Amygdala (tissue), 56 donors: ENCODE measurements at places on chromosomes 5 and 9.

- no peak for DNase-seq
Measured at GRCh38 chr9:132970324-132971062, 8.0 kb upstream of the GFI1B start.

- no peak for DNase-seq
Measured at GRCh38 chr5:128632264-128632663, 94.2 kb upstream of the FBN2 start.

DNA sequence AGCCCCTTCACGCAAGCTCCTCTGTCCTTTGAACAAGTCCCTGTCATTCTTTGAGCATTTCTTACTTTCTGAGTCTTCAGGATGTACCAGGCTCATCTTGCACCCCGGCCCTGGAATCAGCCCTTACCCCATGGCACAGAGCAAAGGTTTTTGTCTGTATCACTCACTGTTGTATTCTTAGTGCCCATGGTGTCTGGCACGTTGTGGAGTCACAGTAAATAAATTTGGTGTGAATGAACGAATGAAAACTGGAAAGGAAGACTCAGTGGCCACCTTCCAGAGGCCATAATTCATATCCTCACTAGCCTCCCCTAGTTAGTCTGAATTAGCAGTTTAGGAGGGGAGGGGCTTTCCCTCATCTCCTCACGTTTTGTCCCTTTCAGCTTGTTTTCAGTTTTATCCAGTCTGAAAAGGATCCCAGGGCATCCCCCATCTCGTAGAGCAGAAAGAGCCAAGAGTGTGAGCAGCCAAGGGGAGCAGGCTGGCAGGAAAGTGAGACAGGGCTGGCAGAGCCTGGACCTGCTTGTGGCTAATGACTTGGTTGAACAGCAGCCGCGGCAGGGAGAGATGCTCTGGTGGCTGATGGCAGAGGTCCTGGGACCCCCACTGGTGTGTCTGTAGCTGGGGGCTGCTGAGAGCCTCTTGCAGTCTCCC, 42.7 kb downstream of the ZNF618 start:
- DNase-seq, result no peak

DNA sequence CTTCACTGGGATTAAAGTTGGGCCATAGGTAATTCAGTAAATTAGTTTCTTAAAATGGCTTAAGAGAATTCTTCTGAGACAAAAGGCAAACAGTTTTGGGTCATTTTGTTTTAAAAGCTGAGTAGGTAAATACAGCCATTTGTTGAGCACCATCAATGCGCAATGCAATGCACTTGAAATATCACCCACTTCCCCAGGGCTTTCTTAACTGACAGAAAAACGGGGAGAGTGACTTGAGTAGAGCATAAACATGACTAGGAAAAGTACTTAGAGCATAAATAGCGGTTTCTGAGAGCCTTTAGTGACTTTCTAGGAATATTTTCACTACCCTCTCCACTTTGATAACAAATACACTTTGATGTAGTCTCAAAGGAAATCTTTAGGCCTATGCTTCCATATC, 27.2 kb downstream of the MLANA start:
- DNase-seq, result no peak

DNA sequence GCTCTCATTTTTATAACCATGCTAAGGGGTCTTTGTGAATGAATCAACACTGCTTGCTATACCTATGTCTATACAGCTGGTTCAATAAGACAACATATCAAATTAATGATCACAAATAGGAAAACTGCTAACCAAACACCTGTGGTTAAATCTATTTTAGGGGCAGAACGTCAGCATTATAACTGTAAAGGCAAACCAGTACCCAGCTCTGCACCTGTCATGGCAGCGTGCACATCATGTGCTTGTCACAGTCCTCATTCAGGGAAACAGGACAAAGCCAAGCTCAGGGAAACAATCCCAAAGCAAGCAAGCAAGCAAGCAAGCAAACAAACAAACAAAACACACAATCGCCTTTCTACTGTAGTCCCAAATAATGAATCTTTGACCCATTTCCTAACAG, 277.7 kb upstream of the DAP start:
- no peak for DNase-seq

GRCh38 chr9:33480106-33480505, 6.4 kb upstream of the NOL6 start:
- DNase-seq, result no peak

DNA sequence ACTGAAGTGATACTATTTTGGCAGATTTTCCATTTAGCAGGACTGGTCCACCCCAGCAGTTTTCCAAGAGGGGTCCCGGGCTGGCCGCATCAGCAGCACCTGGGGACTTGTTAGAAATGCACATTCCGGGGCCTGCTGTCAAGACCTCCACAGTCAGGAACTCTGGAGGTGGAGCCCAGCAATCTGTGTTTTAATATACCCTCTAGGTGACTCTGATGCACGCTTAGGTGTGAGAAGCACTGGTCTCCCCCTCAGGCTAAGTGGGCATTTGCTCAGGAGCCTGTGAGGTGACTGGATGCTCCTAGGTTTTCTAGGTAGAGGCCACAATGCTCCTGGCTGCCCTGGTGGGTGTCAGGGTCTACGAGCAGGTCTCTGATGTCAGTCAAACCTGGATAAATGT, 81.7 kb downstream of the DCP2 start:
- DNase-seq, result no peak

- no peak for DNase-seq
Measured at GRCh38 chr5:40402007-40402364, 277.7 kb upstream of the PTGER4 start.

DNA sequence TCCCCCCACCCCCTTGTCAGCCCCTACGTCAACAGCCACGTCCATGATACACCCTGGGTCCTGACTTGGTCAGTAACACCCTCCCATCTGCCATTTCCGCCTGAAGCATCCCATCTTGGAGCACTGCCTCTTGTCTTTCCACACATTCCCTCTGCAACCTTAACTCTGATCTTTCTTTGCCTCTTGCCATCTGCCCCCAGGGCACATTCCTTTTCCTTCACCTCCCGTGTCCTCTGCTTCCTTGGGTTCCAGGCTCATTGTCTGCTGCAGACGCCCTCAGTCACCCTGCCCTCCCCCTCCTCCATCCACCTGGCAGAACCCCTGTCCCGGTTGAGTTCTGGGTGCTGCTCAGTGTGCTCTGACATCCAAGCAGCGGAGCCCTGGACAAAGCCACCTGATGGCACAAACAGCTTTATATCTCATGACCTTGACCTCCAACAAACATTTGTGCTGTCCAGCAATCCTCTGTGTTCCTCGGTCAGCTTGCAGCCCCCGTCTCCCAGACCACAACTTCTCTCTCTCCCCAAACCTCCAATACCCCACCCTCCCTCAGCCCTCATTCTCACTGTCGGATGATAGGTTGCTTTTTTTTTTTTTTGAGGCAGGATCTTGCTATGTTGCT, 97.7 kb upstream of the IER5L start:
- DNase-seq, result no peak

GRCh38 chr5:10277773-10278630, 27.9 kb downstream of the CCT5 start:
- DNase-seq, result no peak

DNA sequence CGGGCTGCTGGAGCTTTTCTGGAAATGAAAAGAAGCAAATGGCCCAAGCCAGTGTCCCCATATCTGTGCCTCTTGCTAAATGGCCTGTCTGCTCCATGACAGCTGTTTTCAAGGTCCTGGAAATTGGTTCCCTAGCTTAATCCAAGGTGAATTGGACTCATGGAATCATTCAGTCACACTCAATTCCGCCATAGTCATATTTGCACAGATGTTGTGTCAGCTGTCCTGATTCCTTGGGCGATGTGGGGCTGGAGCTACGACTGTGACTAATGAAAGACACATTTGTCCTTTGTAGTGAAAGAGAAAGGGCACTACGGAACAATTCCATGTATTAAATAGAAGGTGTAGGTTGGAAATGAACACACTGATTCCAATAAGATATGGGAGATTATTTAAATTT, 102.9 kb upstream of the MEGF10 start:
- DNase-seq, result no peak

DNA sequence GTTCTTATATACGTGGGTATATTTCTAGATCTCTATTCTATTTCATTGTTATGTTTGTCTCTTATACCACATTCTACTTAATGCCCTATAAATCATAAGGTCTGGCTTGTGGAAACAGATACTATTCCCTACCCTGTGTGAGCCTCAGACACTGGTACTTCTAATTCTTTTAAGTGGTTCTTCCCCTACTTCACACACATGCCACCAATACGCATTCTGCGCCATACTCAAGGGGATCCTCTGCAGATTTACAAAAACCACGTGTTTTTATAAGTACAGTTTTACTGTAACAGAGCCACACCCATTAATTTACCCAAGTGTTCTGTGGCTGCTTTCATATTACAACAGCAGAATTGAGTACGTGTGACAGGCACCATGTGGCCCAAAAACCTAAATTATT, 195.6 kb downstream of the SAXO1 start:
- no peak for DNase-seq

DNA sequence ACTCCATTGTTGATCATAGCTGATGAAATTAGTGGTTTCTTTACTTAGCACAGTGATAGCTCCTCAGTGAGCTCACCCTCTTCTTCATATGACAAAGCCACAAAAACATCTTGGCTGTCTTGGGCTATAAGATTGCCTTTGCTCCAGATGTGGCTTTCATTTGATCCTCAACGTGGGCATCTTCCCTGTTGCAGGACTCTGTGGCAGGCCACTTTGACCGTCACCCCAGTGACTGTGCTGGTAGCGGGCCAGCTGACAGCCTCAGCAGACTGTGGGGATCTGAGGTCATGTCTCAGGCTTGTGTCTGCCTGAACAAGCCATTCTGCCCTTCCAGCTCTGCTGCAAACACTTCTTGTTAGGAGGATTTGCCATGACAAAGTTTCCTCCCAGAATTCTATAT, 422.2 kb downstream of the NR2F1-AS1 start:
- no peak for DNase-seq

- DNase-seq, result no peak
Measured at GRCh38 chr5:109668668-109669422, 20.9 kb upstream of the MAN2A1 start.

GRCh38 chr5:61981886-61982285, 324.1 kb upstream of the KIF2A start:
- no peak for DNase-seq

DNA sequence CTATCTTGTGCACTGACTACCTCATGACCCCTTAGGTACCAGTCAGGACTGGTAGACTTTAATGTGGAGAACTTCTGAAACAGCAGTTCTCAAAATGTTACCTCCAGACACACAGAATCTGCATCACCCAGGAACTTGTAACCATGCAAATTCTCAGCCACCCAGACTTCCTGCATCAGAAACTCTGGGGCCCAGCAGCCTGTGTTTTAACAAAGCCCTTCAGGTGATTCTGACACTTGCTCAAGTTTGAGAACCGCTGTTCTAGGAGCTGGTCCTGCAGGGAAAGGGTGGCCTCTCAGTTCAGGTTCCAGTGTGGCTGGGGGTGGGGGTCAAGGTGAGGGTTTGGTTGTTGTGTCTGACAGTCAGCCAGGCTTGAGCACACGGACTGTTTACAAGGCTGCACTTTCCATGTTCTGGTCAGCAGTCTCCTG, 28.4 kb downstream of the ZFP62 start:
- no peak for DNase-seq
